ENCODE measurements at places on chromosomes 4 and X. TPM values are rescaled to one million over a fixed set of nuclear protein-coding genes. Genes with fewer than 3 reads are reported as not detected.

- H3K36me3 ChIP-seq = no peaks in the 10 kb centered on the region
- no peaks in the 10 kb centered on the region for H3K4me1 ChIP-seq
- H3K4me3 ChIP-seq = no peak overlapping the region
- H3K27ac ChIP-seq = no peak overlapping the region
Observed at GRCh38 chr4:109902559-109903251, 10.0 kb upstream of the EGF start.

- H3K27ac ChIP-seq = no peak overlapping the region
- no peak for DNase-seq
- no peak overlapping the region for H3K4me3 ChIP-seq
- no peaks in the 10 kb centered on the region for H3K36me3 ChIP-seq
- H3K4me1 ChIP-seq = no peaks in the 10 kb centered on the region
- H3K27me3 ChIP-seq = no peaks in the 10 kb centered on the region
Observed at GRCh38 chr4:52299120-52299519, 248.0 kb downstream of the SPATA18 start.

- DNase-seq = no peak
- no peaks in the 10 kb centered on the region for H3K4me1 ChIP-seq
- H3K27ac ChIP-seq = no peak overlapping the region
- no peak overlapping the region for H3K4me3 ChIP-seq
- no peaks in the 10 kb centered on the region for H3K27me3 ChIP-seq
Observed at GRCh38 chrX:57285001-57285400, 1.5 kb upstream of the FAAH2 start.

GRCh38 chr4:162506253-162506652, 342.5 kb upstream of the FSTL5 start:
- H3K36me3 ChIP-seq = no peaks in the 10 kb centered on the region
- DNase-seq = no peak
- H3K4me3 ChIP-seq = no peak overlapping the region
- H3K4me1 ChIP-seq = no peaks in the 10 kb centered on the region
- peaks cover 7% of the 10 kb centered on the region for H3K27me3 ChIP-seq
- no peak overlapping the region for H3K27ac ChIP-seq

- peaks cover 4% of the 10 kb centered on the region for H3K27me3 ChIP-seq
- DNase-seq = no peak
- H3K4me1 ChIP-seq = peaks cover 9% of the 10 kb centered on the region
- no peak overlapping the region for H3K4me3 ChIP-seq
- H3K27ac ChIP-seq = no peak overlapping the region
Observed at GRCh38 chr4:112901962-112902411, 147.5 kb upstream of the ANK2 start.

GRCh38 chr4:40197879-40198689, 1.3 kb downstream of the RHOH start:
- peaks cover 7% of the 10 kb centered on the region for H3K4me1 ChIP-seq
- no peak for DNase-seq
- H3K36me3 ChIP-seq = no peaks in the 10 kb centered on the region
- H3K27ac ChIP-seq = no peak overlapping the region
- H3K4me3 ChIP-seq = no peak overlapping the region
- H3K27me3 ChIP-seq = peaks cover 5% of the 10 kb centered on the region

DNA sequence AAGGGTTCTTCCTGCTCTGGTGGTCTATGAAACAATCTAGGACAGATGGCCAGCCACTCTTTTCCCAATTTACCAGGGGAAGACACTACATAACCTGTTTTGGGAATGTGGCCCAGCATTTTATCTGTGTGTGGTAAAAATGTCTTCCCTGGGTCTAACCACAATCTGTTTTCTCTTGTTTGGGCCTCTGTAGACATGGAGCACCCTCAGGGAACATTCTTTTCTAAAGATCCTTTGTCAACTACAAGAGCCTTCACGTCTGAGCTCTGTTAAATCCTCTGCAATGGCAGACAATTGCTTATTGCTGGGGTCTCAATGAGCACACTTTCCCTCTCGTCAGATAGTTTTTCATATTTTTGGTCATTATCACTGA, 35.5 kb downstream of the PLAC1 start:
- DNase-seq = no peak
- no peak overlapping the region for H3K4me3 ChIP-seq
- no peaks in the 10 kb centered on the region for H3K27me3 ChIP-seq

DNA sequence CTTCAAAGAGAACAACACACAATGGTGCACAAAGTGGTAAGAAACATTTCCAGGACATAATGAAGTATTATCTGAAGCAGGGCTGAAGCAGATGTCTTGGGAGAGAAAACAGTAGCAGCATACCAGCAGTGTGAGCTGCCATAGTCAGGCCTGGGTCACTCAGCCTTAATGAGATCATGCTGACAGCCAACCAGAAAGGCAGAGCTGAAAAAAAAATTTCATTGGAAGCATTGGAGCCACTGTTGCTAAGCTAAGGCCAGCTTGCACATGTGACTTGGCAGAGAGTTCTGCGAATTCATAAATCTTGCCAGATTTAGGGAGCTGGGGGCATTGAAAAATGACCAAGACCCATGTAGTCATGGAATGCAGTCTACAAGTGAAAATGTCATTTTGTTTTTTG, 444.0 kb upstream of the PITX2 start:
- H3K27me3 ChIP-seq = no peaks in the 10 kb centered on the region
- no peaks in the 10 kb centered on the region for H3K4me1 ChIP-seq
- no peak overlapping the region for H3K27ac ChIP-seq
- H3K4me3 ChIP-seq = no peak overlapping the region

GRCh38 chr4:83819582-83819981, 283.7 kb downstream of the GPAT3 start:
- no peaks in the 10 kb centered on the region for H3K4me1 ChIP-seq
- no peak overlapping the region for H3K4me3 ChIP-seq
- H3K27ac ChIP-seq = no peak overlapping the region
- no peak for DNase-seq
- peaks cover 2% of the 10 kb centered on the region for H3K27me3 ChIP-seq

DNA sequence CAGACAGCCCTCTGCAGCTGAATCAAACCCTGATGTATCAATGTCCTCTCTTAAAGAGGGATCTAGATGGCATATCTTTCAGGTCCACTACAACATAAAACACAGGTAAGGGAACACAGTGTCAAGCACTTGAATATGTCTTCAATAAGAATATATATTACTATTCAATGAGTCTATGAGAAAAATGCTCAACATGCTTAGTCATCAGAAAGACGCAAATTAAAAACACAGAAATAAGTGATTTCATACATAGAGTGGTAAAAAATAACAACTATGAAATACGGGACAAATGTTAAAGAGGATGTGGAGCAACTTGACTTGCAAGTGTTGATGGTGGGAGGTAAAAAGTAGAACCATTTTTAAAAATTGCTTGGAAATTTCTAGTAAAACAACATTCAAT, 544.6 kb upstream of the HS3ST1 start:
- H3K36me3 ChIP-seq = no peaks in the 10 kb centered on the region
- H3K4me1 ChIP-seq = no peaks in the 10 kb centered on the region
- DNase-seq = no peak
- H3K4me3 ChIP-seq = no peak overlapping the region

DNA sequence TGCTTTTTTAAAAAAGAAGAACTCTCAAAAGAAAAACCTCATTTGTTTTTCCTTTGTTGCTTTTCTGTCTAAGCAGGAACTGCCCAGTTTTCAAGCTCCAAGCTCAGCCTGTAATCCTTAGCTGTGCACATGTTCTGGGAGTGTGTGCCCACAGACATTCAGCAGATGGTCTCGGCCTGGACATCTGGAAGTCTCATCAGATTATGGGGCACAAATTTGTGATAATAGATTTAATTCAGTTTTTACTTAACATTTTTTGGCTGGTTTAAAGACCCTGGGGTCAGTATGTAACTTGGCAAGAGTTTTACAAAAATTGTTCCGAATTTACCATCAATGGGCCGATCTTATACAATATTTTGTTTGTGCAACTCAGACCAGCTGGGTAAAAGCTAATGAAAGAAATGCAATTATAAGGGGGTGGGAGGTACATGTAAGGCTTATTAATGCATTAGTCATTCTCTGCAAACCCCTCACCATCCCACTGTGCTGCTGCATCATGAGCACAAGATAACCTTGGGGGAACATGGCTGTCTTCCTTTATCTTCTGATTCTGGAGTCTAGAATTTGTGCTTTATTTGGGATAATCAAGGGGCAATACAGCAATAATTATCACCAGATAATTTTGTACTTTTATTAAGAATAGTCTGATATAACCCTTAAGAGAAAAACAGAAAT, 86.9 kb upstream of the PHOX2B start:
- no peak for DNase-seq
- H3K27me3 ChIP-seq = no peaks in the 10 kb centered on the region
- H3K4me1 ChIP-seq = no peaks in the 10 kb centered on the region

GRCh38 chr4:77183777-77184420, 26.9 kb downstream of the CCNG2 start:
- H3K36me3 ChIP-seq = no peaks in the 10 kb centered on the region
- H3K4me1 ChIP-seq = no peaks in the 10 kb centered on the region
- peaks cover 34% of the 10 kb centered on the region for H3K27me3 ChIP-seq
- no peak overlapping the region for H3K27ac ChIP-seq

GRCh38 chr4:151888367-151888866, 127.6 kb upstream of the GATB start:
- H3K27ac ChIP-seq = no peak overlapping the region
- DNase-seq = no peak
- H3K4me1 ChIP-seq = peaks cover 2% of the 10 kb centered on the region

- H3K36me3 ChIP-seq = peaks cover 2% of the 10 kb centered on the region
- H3K4me1 ChIP-seq = peaks cover 16% of the 10 kb centered on the region
- no peak overlapping the region for H3K4me3 ChIP-seq
- DNase-seq = no peak
- no peaks in the 10 kb centered on the region for H3K27me3 ChIP-seq
Observed at GRCh38 chr4:142242156-142242555, 603.9 kb downstream of the INPP4B start.

- H3K4me3 ChIP-seq = no peak overlapping the region
- H3K36me3 ChIP-seq = no peaks in the 10 kb centered on the region
- peaks cover 22% of the 10 kb centered on the region for H3K27me3 ChIP-seq
- peak overlapping the region; percentile 82 for H3K27ac ChIP-seq
- H3K4me1 ChIP-seq = peaks cover 38% of the 10 kb centered on the region
Observed at GRCh38 chrX:16113978-16114565, 9.3 kb upstream of the GRPR start.

DNA sequence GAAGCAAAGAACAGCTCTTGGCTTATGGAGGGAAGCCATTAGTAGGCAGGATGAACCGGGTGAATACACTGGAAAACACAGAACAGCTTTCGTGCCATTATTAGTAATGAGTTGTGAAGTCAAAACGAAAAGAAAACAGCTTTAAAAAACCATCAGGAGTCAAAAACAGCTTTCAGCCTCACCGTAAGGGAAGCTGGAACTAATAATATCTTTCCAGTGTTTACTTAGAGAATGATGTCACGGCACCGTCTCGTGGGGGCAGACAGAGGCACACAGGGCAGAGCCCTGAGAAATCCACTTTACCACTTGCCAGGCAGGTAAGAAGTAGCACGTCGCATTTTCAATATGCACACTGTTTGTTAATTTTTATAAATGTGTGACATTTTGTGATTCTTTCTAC, 37.9 kb upstream of the HMX1 start:
- H3K4me1 ChIP-seq = peaks cover 2% of the 10 kb centered on the region
- no peak overlapping the region for H3K4me3 ChIP-seq
- H3K36me3 ChIP-seq = no peaks in the 10 kb centered on the region
- peak; percentile 44 for DNase-seq

GRCh38 chr4:115769396-115769795, 656.0 kb upstream of the NDST4 start:
- H3K27me3 ChIP-seq = no peaks in the 10 kb centered on the region
- DNase-seq = no peak
- H3K4me3 ChIP-seq = no peak overlapping the region
- H3K36me3 ChIP-seq = no peaks in the 10 kb centered on the region

- no peak for DNase-seq
- H3K4me3 ChIP-seq = no peak overlapping the region
- H3K27me3 ChIP-seq = peaks cover 5% of the 10 kb centered on the region
- peaks cover 6% of the 10 kb centered on the region for H3K4me1 ChIP-seq
Observed at GRCh38 chr4:14621731-14622463, 380.4 kb upstream of the CPEB2 start.

GRCh38 chr4:13950491-13950890, 323.0 kb upstream of the BOD1L1 start:
- H3K27me3 ChIP-seq = no peaks in the 10 kb centered on the region
- no peak for DNase-seq
- H3K4me1 ChIP-seq = peaks cover 38% of the 10 kb centered on the region
- H3K27ac ChIP-seq = no peak overlapping the region
- H3K4me3 ChIP-seq = no peak overlapping the region

DNA sequence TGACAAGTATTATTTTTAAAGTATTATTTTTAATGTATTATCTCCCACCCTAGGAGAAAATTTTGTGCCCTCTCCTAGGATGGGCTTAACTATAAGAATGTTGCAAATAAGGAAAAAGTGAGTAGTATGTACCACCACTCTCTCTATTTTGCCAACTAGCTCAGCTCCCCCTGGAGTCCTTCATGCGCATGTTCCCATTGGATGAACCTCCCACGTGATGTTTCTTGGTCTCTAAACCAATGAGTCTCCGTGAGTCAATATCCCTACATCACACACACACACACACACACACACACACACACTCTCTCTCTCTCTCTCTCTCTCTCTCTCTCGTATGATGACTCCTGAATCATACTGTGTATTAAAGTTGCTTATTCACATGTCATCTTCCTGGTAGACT, 129.7 kb upstream of the ZFP42 start:
- no peaks in the 10 kb centered on the region for H3K27me3 ChIP-seq
- no peak overlapping the region for H3K4me3 ChIP-seq
- no peak for DNase-seq
- H3K27ac ChIP-seq = no peak overlapping the region
- H3K36me3 ChIP-seq = no peaks in the 10 kb centered on the region
- no peaks in the 10 kb centered on the region for H3K4me1 ChIP-seq

GRCh38 chr4:41857226-41857641, 78.0 kb upstream of the TMEM33 start:
- H3K4me1 ChIP-seq = no peaks in the 10 kb centered on the region
- H3K27ac ChIP-seq = no peak overlapping the region
- peaks cover 64% of the 10 kb centered on the region for H3K27me3 ChIP-seq
- no peak for DNase-seq

GRCh38 chr4:692771-693554, 4.0 kb upstream of the SLC49A3 start:
- peaks cover 1% of the 10 kb centered on the region for H3K4me1 ChIP-seq
- peaks cover 13% of the 10 kb centered on the region for H3K27me3 ChIP-seq
- DNase-seq = no peak

- H3K27ac ChIP-seq = no peak overlapping the region
- peaks cover 55% of the 10 kb centered on the region for H3K27me3 ChIP-seq
- peak overlapping the region; percentile 78 for H3K4me3 ChIP-seq
- DNase-seq = no peak
Observed at GRCh38 chrX:125203737-125204578, 115.7 kb upstream of the TEX13C start.

The ARHGAP36 gene
- total RNA-seq = not detected

The PGAM4 gene
- not detected for total RNA-seq

The HERC5 gene
- total RNA-seq = 0.91 TPM

The NLGN3 gene
- 0.51 TPM for total RNA-seq

The CHRNA9 gene
- not detected for total RNA-seq

The PAGE4 gene
- total RNA-seq = not detected

The SLBP gene
- 49.1 TPM for total RNA-seq

The TMEM31 gene
- total RNA-seq = not detected

The RHOXF2B gene
- not detected for total RNA-seq
